ENCODE measurements at places on chromosomes 3 and 15.
A peak's percentile ranks its signal among the peaks of the same experiment; 100 is the strongest.

GRCh38 chr3:180421221-180421620 lies 180.7 kb upstream of the TTC14 start:
- DNase-seq: peak; percentile 18

- no peak for DNase-seq
These were observed 684.3 kb upstream of the SGO1 start for GRCh38 chr3:20870106-20870899.

- DNase-seq: no peak
These were observed 71.6 kb downstream of the CLASP2 start for GRCh38 chr3:33646406-33646805.

GRCh38 chr3:167716920-167717319 lies 17.8 kb downstream of the PDCD10 start:
- no peak for DNase-seq

- no peak for DNase-seq
These were observed 58.4 kb downstream of the ALCAM start for GRCh38 chr3:105425153-105425502.

DNA sequence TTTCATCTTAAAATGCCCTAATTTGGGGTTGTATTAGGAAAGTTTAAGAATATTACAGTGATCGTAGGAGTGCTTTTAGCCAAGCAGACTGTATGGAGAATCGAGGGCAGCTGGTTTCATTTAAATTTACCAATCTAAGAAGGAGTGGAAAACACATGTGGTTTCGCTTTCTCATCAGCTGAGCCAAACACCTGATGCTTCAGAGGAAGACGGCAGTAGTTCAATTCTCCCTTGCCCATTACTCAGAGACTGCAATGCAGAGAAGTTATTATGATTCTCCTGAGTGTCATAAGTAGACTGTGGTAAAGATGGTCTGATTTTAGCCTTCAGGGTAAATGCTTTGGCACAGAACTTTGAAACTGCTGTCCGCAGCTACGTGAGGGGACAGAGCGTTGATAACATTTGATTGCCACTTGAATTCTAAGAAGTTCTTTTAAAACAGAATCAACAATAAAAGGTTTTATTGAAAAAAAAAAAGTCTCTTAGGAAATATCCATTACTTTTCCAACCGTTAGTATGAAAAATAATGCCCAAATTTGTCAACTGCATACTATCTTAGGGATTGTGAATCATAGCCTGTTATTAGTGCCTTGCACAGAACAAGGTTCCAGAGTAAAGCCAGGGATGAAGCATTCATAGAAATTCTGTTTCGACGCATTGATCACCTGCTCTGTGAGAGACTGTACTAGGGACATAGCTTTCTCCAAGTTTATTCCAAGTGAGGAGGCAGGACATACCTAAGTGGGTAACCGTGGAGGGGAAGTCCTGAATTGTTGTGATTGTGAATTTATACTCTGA lies 25.6 kb downstream of the LYSMD4 start:
- DNase-seq: peak; percentile 72

- DNase-seq: no peak
These were observed 62.5 kb downstream of the FBXL2 start for GRCh38 chr3:33339758-33340157.

- no peak for DNase-seq
These were observed 40.7 kb downstream of the MYRIP start for GRCh38 chr3:39849992-39850715.

GRCh38 chr15:90035840-90036230 lies 34.7 kb downstream of the ZNF710 start:
- DNase-seq: no peak

DNA sequence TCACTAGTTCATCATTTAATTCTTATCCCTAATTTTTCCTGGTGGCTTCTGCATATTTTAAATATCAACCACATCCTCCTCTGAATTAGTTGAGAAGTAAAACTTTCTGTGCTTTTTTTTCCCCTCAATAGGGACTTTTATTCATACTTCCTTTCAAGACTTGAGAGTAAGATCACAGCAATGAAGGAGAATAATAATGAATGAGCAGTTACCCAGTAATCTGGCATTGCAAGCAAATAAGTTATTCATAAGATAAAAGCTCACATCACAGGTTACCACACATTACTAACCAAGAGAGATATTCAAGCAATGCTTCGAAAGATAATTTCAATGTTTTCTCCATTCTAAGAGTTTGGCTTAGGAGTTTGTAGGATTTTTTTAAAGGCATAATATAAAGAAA lies 50.3 kb downstream of the BTLA start:
- DNase-seq: no peak

DNA sequence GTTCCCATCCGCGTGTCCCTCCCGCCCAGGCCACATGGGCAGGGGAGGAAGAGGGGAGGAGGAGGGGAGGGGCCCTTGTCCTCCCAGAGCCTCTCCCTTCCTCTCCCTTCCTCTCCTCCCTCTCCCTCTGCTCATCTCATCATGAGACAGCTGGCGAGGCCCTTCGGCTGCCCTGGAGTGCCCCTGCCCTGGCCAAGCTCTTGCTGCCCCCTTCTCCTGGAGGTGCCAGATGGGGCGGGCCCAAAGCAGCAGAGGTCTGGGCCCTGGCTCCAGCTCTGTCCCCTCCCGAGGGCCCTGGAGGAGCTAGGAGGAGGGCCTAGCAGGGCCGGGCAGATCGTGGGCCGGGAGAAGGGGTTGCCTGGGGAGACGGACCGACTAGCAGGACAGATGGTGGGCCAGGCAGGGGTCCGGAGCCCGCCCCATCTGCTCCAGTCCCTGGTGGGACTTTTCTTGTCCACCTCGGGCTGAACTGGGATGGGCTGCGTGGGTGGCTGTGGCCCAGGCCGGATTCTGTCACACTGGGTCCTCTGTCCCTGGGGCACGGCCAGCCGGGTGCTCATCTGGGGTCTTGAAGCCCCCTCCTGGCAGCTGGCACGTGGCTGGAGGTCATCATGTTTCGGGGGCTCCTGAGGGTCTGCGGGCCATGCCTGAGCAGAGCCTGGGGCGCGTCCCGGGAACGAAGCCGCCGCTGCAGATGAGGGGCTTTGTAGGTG lies 183.4 kb downstream of the GOLGA6L6 start:
- no peak for DNase-seq

DNA sequence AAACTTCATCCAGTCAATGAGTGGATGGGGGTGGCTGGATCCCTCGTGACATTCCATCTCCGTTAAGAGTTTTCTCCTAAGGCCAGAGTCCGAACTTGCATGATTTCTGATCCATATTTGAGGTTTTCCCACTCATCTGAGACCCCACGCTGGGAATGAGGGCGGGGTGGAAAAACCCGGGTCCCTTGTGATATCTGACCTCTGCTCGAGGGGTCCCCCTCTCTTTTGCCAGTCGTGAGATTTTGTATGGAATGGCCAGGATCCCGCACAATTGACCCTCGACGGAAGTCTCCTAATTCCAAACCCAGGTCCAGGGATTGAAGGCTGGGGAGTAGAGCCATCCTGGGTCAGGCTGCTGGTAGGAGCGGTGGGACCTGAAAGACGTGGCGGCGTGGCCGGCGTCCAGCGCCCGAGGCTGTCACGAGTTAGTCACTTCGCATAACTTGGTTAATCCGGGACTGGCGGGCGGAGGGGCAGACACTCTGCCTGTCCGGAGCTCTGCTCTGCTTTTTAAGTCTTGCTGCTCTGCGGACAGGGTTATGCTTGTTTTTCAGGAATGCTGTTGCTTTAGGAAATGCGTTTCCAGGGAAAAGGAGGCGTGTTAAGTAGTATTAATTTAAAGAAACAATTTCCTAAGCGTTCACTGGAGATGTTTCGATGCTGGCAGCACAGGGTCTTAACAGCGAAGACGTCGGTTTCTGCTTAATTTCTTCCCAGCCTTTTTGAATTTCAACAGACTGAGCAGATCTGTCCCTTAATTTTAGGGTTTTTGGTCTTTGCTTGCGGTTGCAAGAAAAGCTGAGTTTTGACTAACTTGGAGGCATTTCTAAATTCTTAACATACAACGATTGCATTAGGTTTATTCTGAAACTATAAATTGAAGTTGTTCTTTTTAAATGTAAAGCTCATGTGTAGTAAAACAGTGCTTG lies 69.7 kb upstream of the LRRFIP2 start:
- peak; percentile 81 for DNase-seq

GRCh38 chr15:36039996-36040572 lies 494.1 kb upstream of the DPH6 start:
- no peak for DNase-seq

DNA sequence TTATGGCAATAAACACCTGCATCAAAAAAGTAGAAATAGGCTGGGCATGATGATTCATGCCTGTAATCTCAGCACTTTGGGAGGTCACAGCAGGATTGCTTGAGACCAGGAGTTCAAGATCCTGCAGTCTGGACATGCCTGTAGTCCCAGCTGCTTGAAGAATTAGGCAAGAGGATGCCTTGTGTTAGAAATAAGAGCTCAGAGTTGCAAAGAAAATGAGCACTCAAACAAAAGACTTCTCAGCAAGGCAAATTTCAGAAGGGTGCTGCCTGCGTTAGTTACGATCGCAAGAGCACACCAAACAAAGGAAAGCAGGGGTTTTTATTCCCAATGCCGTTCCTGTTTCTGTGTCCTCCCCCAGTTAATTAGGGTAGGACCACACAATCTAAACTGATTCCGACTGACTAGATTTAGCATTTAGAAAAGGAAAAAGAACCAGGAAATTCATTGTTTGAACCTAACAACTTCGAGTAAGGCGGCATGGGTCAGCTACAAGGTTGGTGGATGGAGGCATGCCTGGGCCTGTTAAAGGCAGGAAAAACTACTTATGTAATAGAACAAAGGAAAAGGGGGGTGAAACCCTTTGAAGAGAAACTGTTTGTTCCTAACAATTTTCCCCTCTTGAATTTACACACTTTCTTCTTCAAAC lies 55.5 kb downstream of the DLG1 start:
- no peak for DNase-seq

GRCh38 chr15:59335207-59335786 lies 37.4 kb downstream of the MYO1E start:
- DNase-seq: no peak

- DNase-seq: peak; percentile 44
These were observed 7.7 kb downstream of the ITPKA start for GRCh38 chr15:41501191-41501917.

GRCh38 chr3:51975852-51976549 lies 1.1 kb downstream of the ABHD14A start:
- peak; percentile 64 for DNase-seq

- no peak for DNase-seq
These were observed 187.1 kb downstream of the RAP2B start for GRCh38 chr3:153349108-153349499.

GRCh38 chr3:144865948-144866347 lies 894.3 kb downstream of the DIPK2A start:
- DNase-seq: no peak

GRCh38 chr3:164094546-164094945 lies 983.8 kb downstream of the SI start:
- DNase-seq: no peak

DNA sequence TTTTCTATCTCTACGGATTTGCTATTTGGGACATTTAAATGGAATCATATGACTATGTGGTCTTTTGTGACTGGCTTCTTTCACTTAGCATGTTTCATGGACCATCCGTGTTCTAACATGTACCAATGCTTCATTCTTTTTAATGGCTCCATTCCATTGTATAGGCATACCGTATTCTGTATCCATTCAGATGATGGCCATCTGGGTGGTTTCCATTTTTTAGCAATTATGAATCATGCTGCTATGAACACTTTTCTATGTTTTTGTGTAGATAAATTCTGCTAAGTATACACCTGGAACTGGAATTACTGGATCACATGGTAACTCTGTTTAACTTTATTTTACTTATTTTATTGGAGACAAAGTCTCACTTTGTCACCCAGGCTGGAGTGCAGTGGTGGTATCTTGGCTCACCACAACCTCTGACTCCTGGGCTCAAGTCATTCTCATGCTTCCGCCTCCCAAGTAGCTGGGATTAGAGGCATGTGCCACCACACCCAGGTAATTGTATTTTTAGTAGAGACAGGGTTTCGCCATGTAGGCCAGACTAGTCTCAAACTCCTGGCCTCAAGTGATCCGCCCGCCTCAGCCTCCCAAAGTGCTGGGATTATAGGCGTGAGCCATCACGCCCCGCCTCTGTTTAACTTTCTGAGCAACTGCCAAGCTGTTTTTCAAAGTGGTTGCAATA lies 13.4 kb downstream of the UBP1 start:
- DNase-seq: no peak

GRCh38 chr15:45441686-45442085 lies 63.3 kb upstream of the GATM start:
- DNase-seq: no peak

GRCh38 chr15:40372981-40373380 lies 9.5 kb upstream of the KNSTRN start:
- peak; percentile 49 for DNase-seq

- peak; percentile 97 for DNase-seq
These were observed 98.3 kb upstream of the ZBTB20 start for GRCh38 chr3:115245438-115245837.

- peak; percentile 27 for DNase-seq
These were observed 43.6 kb upstream of the CNOT10 start for GRCh38 chr3:32641356-32641755.

DNA sequence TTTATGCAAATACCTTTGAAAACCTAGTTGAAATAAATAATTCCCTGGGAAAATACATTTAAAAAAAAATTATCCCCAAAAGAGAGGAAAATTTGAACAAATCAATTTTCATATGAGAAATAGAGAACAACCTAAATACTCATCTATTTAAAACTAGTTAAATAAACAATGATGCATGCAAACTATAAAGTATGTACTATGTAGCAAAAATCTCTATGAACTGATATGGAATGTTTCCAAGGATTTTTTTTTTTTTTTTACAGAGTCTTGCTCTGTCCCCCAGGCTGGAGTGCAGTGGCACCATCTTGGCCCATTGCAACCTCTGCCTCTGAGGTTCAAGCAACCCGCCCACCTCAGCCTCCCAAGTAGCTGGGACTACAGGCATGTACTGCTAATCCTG lies 27.2 kb upstream of the B3GALNT1 start:
- no peak for DNase-seq

GRCh38 chr3:177973241-177973840 lies 562.9 kb upstream of the KCNMB2 start:
- peak; percentile 59 for DNase-seq

- no peak for DNase-seq
These were observed 41.6 kb upstream of the TMEM87A start for GRCh38 chr15:42314818-42315217.

DNA sequence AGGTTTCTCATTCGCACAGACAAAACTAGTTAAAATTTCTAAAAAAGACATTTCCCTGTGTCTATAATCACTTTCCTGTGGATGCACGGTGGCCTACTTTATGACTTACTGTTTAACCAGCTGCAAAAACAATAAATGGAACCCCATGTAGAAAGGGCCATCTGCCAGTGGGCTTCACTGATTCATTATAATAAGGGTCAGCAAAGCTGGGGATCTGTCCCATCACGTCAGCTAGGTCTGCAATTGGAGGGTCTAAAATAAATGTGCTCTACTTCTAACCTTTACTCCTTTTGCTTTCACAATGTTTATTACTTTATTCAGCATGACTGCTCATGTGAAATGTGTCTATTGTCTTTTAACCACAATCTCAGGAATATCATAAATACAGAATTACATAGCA lies 43.1 kb upstream of the NMD3 start:
- no peak for DNase-seq
